ENCODE measurements at places on chromosomes 2 and 18. TPM values are rescaled to one million over a fixed set of nuclear protein-coding genes. Genes with fewer than 3 reads are reported as not detected.

The SPP2 gene
- total RNA-seq = not detected

DNA sequence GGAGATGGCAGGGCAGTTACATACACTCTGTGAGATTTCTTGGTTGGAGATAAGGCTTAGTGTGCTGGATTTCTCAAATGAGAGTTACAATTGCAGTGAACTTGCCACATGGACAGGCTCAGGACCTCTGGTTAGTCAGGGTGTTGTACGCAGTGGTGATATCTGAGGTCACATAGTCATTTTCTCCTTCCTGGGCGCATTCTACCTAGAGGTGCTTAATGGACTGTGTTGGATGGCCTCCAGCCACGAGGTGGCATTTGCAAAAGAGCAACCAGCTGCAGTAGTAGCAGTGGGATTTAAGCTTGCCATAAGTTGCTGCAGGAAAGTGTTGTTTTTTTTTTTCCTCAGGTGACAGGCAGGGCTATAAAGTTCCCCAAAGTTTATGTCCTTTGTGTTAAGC lies 173.8 kb upstream of the TMEM200C start:
- H3K27ac ChIP-seq = no peak overlapping the region
- no peaks in the 10 kb centered on the region for H3K27me3 ChIP-seq
- no peak overlapping the region for H3K4me3 ChIP-seq
- H3K36me3 ChIP-seq = peaks cover 3% of the 10 kb centered on the region
- DNase-seq = no peak
- H3K4me1 ChIP-seq = no peaks in the 10 kb centered on the region

- H3K4me1 ChIP-seq = peaks cover 72% of the 10 kb centered on the region
- no peak for DNase-seq
- peak overlapping the region; percentile 37 for H3K27ac ChIP-seq
- H3K4me3 ChIP-seq = no peak overlapping the region
- H3K27me3 ChIP-seq = no peaks in the 10 kb centered on the region
Observed at GRCh38 chr2:101736861-101737291, 39.4 kb downstream of the MAP4K4 start.

The SKOR2 gene
- not detected for total RNA-seq

DNA sequence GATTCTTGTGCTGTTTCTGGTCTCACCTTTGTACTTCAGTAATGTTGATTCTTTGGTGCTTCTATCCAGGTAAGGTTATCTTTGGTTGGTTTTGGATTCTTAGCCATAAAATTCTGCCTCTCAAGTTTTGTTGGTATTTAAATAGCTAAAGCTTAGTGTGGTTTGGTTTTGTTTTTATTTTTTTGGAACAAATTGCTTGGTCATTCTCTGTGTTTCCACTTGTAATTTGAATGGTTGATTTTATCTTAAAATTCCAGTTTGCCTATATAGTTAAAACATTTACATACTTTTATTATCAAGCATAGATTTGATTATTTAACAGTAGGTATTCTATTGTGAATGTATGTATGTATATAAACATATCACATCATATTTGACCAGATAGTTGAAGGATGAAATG lies 6.6 kb downstream of the NCOA1 start:
- no peak overlapping the region for H3K4me3 ChIP-seq
- no peak overlapping the region for H3K27ac ChIP-seq
- peaks cover 16% of the 10 kb centered on the region for H3K4me1 ChIP-seq
- H3K27me3 ChIP-seq = peaks cover 19% of the 10 kb centered on the region

The EVX2 gene
- not detected for total RNA-seq

- H3K27ac ChIP-seq = peak overlapping the region; percentile 43
- no peaks in the 10 kb centered on the region for H3K27me3 ChIP-seq
- H3K4me1 ChIP-seq = no peaks in the 10 kb centered on the region
- no peak overlapping the region for H3K4me3 ChIP-seq
- peaks cover 17% of the 10 kb centered on the region for H3K36me3 ChIP-seq
Observed at GRCh38 chr18:70015127-70015526, 67.5 kb upstream of the CD226 start.

DNA sequence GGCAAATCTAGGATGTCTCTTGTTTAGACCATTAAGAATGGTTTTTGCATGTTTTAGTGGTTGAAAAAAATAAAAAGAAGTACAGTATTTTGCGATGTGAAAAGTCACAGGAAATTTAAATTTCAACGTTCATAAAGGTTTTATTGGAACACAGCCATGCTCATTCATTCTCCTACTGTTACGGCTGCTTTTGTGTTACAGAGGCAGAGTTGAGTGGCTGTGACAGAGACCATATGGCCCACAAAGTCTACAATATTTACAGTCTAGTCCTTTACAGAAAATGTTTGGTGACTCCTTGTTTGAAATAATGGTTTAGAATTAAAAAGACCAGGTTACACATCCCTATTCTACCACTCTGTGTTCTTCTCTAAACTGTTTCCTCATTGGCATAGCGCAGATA lies 48.1 kb downstream of the MYOM1 start:
- DNase-seq = no peak
- H3K4me3 ChIP-seq = no peak overlapping the region
- no peaks in the 10 kb centered on the region for H3K36me3 ChIP-seq
- H3K4me1 ChIP-seq = peaks cover 14% of the 10 kb centered on the region
- no peaks in the 10 kb centered on the region for H3K27me3 ChIP-seq

GRCh38 chr18:48676346-48676745 lies 137.5 kb downstream of the CTIF start:
- H3K4me3 ChIP-seq = no peak overlapping the region
- H3K36me3 ChIP-seq = peaks cover 4% of the 10 kb centered on the region
- H3K27me3 ChIP-seq = no peaks in the 10 kb centered on the region
- H3K4me1 ChIP-seq = no peaks in the 10 kb centered on the region
- no peak for DNase-seq

GRCh38 chr2:186841940-186842339 lies 7.0 kb downstream of the ZSWIM2 start:
- no peak for DNase-seq
- peaks cover 4% of the 10 kb centered on the region for H3K4me1 ChIP-seq
- H3K4me3 ChIP-seq = no peak overlapping the region
- H3K36me3 ChIP-seq = no peaks in the 10 kb centered on the region

- H3K4me1 ChIP-seq = peaks cover 2% of the 10 kb centered on the region
- H3K27ac ChIP-seq = no peak overlapping the region
- no peak overlapping the region for H3K4me3 ChIP-seq
- H3K36me3 ChIP-seq = no peaks in the 10 kb centered on the region
- peaks cover 2% of the 10 kb centered on the region for H3K27me3 ChIP-seq
Observed at GRCh38 chr2:161063946-161064306, 96.3 kb upstream of the TANK start.

The CCBE1 gene
- total RNA-seq = 1.1 TPM

The DSG2 gene
- 119 TPM for total RNA-seq

DNA sequence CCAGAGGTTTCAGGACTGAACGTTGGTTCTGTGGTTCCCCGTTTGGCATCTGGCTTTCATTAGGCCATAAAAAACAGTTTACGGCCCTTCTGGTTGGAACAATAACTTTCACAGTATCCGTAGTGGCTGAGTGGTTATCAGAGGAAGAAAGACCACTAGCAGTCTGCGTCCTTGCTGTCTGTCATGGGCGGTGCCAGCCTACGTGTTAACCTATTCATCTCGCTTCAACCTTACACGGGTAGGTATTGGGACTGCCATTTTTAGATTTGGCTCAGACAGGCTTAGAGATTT lies 42.6 kb upstream of the ROCK2 start:
- peaks cover 32% of the 10 kb centered on the region for H3K4me1 ChIP-seq
- H3K27me3 ChIP-seq = no peaks in the 10 kb centered on the region
- no peak overlapping the region for H3K4me3 ChIP-seq

- no peak for DNase-seq
- no peaks in the 10 kb centered on the region for H3K27me3 ChIP-seq
- H3K4me3 ChIP-seq = peak overlapping the region; percentile 86
- H3K27ac ChIP-seq = no peak overlapping the region
- H3K36me3 ChIP-seq = no peaks in the 10 kb centered on the region
- H3K4me1 ChIP-seq = peaks cover 25% of the 10 kb centered on the region
Observed at GRCh38 chr2:197707316-197708213, 2.4 kb downstream of the MARS2 start.

DNA sequence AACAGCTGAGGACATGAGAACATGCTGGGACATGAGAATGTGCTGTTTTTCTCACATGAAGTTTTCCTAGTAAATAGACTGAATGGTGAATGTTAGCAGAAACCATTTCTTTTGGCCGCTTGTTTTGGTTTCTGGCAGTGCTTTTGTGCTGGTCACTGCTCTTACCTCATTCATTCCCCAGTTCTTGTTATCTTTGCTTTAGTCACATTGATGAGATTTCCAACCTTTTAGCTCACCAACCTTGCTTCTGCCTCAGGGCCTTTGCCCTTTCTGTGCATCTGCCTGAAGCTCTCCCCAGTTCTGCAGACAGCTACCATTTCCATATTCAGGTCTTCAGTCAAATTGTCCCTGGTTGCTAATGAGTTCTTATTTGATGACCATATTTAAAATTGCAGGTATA lies 91.6 kb downstream of the PTPRM start:
- H3K4me3 ChIP-seq = no peak overlapping the region
- peaks cover 7% of the 10 kb centered on the region for H3K4me1 ChIP-seq
- no peaks in the 10 kb centered on the region for H3K36me3 ChIP-seq
- H3K27me3 ChIP-seq = no peaks in the 10 kb centered on the region

- peaks cover under 1% of the 10 kb centered on the region for H3K36me3 ChIP-seq
- no peak overlapping the region for H3K4me3 ChIP-seq
- H3K4me1 ChIP-seq = peaks cover 1% of the 10 kb centered on the region
- H3K27me3 ChIP-seq = no peaks in the 10 kb centered on the region
Observed at GRCh38 chr2:227748079-227748478, 2.4 kb downstream of the SCYGR8 start.

DNA sequence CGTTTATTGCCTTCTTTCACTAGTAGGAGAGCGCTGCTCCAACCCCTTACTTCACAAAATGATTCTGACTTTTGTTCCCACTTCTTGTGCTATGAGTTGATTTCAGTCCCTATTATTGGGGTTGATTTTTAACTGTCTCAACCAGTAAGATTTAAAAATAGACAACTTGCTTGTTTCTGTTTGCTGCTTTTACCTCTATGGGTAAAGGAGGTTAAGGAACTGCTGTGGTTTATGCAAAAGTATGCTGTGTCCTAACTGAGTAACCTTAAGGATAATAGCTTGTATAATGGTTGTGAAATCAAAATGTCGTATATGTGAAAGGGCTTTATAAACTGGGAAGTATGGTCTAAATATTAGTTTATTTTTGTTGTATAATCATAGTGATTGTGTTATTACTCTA lies 22.6 kb downstream of the ALMS1 start:
- no peaks in the 10 kb centered on the region for H3K27me3 ChIP-seq
- no peak overlapping the region for H3K4me3 ChIP-seq
- H3K27ac ChIP-seq = no peak overlapping the region

DNA sequence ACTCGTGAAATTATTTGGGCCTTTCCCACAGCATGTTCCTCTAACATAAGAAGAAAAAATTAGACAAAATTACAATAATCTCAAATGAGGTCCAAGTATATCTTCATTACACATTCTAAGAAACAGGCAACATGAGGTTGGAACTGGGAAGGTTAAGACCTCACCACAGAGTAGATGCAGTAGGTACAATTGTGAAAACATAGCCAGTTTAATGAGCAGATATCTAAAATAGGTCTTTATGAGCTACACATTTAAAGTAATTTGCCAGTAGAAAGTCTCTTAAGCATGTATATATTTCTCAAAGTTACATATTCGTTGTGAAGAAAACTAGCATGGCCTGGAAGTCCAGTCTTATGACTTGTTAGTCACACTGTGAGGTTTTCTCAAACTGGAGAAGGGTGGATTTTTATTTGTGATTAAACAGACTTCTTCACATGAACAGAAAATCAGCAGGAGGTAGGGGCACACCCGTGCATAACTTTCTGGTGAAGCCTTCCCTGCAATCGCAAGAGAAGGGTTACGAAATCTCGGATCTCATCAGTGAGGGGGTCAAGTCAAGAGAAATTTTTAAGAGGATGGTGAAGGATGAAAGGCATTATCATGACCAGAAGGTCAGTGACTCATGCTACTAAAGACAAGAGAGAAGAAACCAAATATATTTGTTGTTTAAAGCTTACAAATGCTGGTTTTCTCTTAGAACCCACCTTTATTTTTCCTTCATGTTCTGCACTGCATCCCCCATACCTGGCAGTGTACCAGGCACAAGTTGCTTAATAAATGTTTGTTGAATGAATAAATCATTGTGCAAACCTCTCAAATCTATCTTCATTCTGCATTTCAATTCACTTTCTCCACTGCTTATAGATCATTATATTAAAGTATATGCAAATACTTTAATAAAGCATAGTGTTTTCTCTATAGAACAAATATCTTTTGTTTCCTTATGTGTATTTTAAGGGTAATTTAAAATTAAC lies 5.1 kb upstream of the RAB27B start:
- H3K27me3 ChIP-seq = peaks cover 8% of the 10 kb centered on the region
- DNase-seq = no peak
- H3K4me3 ChIP-seq = no peak overlapping the region
- H3K36me3 ChIP-seq = no peaks in the 10 kb centered on the region
- H3K4me1 ChIP-seq = peaks cover 9% of the 10 kb centered on the region

DNA sequence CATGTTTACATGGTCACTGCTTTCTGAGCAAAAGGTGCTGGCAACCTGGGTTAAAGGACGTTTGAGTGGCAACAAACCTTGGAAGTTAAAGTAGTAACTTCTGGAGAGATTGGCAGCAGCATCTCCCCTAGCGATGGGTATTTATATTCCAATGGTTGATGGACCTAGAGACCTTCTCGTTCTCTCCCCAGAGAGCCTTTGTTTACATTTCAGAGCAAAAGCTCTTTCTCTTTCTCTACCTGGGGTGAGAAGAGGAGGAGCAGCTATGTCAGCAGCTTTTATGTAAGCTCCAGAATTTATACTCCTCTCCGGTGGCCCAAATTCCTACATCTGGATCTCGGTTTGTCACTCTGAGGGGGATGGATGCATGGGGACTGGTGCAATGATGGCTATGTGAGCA lies 213.7 kb upstream of the ARL4C start:
- H3K36me3 ChIP-seq = no peaks in the 10 kb centered on the region
- H3K4me3 ChIP-seq = no peak overlapping the region
- H3K27me3 ChIP-seq = peaks cover 7% of the 10 kb centered on the region
- H3K4me1 ChIP-seq = peaks cover 2% of the 10 kb centered on the region
- DNase-seq = no peak

DNA sequence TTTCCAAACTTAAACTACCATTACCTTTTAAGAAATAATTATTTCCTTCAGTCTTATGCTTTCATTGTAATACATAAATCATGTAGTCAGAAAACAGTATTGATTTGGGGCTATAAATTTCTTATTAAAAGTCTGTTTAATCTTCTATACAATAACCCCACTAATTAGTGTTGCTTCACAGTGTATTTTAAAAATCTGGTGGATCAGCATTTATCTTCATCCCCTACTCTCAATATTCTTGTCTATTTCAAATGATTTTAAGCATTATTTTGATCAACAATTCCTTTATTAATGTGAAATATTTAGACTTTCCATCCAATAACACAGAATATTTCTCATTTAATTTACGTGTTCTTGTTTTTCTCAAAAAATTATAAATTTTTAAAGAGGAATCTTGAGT lies 32.5 kb upstream of the SDC1 start:
- H3K4me3 ChIP-seq = no peak overlapping the region
- peaks cover 28% of the 10 kb centered on the region for H3K36me3 ChIP-seq
- no peaks in the 10 kb centered on the region for H3K27me3 ChIP-seq
- H3K27ac ChIP-seq = no peak overlapping the region
- H3K4me1 ChIP-seq = no peaks in the 10 kb centered on the region

GRCh38 chr2:105789745-105790460 lies 45.2 kb downstream of the NCK2 start:
- no peak for DNase-seq
- H3K4me3 ChIP-seq = no peak overlapping the region
- H3K27ac ChIP-seq = no peak overlapping the region
- H3K36me3 ChIP-seq = no peaks in the 10 kb centered on the region
- H3K27me3 ChIP-seq = no peaks in the 10 kb centered on the region
- peaks cover 40% of the 10 kb centered on the region for H3K4me1 ChIP-seq

Data from progenitor cell of endocrine pancreas (in vitro differentiated cells).